C1 segment of cervical spinal cord (tissue), 14 donors: ENCODE measurements at places on chromosomes 16 and 17.

DNA sequence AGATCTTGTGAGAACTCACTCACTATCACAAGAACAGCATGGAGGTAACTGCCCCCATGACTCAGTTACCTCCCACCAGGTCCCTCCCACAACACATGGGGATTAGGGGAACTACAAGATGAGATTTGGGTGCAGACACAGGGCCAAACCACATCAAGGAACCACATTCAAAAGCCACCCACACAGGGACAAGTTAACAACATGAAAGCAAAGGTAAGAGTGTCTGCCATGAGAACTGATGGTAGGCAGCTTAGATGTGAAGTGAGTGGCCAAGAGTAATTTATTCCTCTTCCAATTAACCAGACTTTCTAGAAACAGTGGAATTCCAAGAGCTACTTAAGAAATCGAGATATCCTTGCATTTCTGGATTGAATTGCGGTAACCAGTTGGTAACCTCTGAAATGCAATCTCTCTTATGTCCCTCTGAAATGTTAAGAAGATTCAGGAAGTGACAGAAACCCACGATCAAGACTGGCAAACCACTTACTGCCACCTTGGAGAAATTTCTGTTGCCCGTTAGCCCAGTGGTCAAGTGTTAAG lies 167.4 kb upstream of the CACNG5 start:
- no peak for DNase-seq

GRCh38 chr17:49872754-49873377 lies 25.0 kb upstream of the TAC4 start:
- DNase-seq = no peak

- no peak for DNase-seq
Measured at GRCh38 chr17:41496803-41497484, 7.2 kb upstream of the KRT36 start.

- no peak for DNase-seq
Measured at GRCh38 chr17:37677021-37677420, 33.8 kb upstream of the DDX52 start.

DNA sequence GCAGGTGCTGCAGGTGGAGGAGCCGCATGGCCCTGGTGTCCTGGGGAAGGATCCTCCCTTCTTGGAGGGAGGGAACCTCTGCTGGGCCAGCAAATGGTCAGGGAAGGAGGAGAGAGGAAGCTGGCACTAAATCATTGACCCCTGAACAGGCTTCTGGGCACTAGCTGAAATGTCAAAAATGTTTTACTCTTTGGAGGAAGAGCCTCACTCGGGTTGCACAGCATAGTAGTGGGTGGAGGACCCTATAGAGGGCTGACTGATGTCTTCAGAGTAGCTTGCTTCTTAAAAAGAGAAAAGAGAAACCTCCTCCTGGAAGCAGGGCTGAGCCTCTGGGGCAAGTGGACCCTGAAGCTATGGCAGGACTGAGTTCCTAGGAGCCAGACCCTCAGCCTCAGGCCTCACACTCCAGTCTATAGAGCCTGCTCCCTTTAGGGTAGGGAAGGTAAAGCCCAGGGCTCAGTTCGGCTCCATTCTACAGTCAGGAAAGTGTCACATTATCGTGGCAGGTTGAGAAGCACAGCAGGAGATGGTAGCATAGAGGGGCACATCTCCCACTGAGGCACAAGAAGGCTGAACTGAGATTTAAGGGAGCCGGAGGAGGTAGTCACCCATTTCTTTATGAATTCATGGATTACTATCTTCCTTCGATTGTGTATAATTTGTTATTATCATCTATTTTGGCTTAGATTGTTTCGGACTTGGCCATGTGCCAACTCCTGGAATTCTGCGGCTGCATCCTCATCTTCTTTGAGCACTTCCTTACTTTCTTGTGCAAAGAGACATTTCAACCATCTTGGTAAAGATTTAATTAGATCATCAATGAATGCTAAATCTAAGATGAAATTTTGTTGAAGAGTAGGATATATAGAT lies 7.3 kb upstream of the CUEDC1 start:
- DNase-seq = no peak

DNA sequence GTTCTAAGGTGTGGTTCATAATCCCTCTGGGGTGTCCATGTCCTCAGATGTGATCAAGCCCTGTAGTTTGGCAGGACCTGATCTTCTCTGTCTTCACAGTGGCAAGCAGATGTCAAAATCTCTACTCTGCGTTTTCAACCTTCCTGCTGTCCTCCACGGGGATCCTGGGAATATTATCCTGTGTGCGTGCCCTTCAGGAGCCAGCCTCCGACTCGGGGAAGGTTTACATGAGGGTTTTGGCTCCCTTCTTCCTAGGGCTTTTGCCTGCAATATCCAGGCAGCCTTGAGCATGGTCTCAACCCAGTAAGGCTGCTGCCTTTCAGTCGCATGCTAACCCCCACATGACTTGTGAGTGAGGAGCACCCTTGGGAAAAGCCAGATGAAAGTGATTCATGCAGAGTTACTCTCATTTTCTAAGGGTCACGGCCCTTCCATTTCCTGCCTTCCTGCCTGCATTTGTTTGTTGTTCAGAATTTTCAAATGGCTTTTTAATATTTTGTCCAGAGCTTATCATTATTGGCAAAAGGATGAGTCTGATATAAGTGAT lies 202.2 kb upstream of the CHMP6 start:
- no peak for DNase-seq

GRCh38 chr17:78356101-78356713 lies 3.7 kb downstream of the SOCS3 start:
- no peak for DNase-seq

DNA sequence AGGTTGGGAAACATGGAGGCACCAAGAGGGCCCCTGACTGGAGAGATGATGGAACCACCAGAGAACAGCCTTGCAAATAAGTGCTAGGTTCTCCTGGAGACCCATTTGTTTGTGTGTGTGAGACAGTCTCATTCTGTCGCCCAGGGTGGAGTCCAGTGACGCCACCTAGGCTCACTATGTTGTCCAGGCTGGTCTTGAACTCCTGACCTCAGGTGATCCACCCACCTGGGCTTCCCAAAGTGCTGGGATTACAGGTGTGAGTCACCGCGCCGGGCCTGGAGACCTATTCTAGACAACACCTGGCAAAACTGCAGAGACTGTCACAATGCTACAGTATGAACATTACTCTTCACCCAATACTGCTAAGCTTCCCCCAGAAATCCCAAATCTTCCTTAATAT lies 1.5 kb downstream of the NPLOC4 start:
- DNase-seq = no peak

DNA sequence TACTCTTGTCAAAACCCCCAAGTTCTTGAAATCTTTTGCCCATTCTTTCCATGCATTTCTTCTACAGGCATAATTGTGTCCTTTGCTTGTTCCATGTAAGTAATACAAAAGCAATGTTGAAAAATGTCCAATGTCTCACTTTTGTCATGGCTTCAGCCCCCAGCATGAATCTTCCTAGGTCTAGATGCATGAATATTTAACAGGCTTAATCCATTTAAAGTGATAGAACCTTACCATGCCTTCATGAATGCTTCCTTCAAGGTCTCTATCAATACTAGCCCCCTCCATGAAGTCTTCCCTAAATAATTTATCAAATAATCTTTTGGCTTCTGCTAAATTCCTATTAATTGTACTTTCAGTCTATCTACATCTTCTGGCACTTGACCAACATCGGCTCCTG lies 46.1 kb upstream of the ANKFY1 start:
- no peak for DNase-seq

DNA sequence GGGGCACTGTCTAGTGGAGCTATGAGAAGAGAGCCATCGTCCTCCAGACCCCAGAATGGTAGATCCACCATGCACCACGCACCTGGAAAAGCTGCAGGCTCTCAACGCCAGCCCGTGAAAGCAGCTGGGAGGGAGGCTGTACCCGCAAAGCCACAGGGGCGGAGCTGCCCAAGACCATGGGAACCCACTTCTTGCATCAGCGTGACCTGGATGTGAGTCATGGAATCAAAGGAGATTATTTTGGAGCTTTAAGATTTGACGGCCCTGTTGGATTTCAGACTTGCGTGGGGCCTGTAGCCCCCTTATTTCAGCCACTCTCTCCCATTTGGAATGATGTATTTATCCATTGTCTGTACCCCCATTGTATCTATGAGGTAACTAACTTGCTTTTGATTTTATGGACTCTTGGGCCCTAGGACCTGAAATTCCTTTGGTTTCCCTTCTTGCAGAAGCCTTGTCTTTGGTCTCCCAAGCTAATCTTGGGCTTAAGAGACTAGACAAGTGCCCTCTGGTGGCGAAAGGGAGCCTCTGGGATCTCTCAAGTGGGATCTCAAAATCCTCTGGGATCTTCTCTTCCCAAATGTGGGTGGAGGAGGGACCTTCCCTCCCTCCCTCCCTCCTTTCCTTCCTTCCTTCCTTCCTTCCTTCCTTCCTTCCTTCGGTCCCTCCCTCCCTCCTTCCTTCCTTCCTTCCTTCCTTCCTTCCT lies 58.2 kb upstream of the HAPSTR1 start:
- DNase-seq = no peak

GRCh38 chr16:11359370-11359769 lies 14.1 kb downstream of the RMI2 start:
- no peak for DNase-seq

DNA sequence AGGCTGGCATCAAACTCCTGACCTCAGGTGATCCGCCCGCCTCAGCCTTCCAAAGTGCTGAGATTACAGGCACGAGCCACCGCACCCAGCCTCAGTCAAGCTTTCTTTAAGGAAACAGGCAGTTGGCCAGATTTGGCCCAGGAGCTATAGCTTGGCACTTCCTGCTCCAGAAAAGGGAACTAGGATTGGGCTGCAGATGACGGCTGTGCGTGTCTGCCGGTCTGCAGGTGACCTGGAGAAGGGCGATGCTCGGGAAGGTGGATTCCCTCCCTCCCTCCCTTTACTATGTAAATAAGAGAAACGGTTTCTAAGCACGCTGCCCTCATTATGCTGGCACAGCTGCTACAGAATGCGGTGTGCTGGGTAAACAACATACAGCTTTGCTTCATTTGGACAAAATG lies 215.9 kb downstream of the RPTOR start:
- peak; percentile 13 for DNase-seq

- no peak for DNase-seq
Measured at GRCh38 chr16:27762441-27762840, 212.5 kb downstream of the KATNIP start.

GRCh38 chr17:72953621-72954020 lies 138.9 kb downstream of the SLC39A11 start:
- no peak for DNase-seq

DNA sequence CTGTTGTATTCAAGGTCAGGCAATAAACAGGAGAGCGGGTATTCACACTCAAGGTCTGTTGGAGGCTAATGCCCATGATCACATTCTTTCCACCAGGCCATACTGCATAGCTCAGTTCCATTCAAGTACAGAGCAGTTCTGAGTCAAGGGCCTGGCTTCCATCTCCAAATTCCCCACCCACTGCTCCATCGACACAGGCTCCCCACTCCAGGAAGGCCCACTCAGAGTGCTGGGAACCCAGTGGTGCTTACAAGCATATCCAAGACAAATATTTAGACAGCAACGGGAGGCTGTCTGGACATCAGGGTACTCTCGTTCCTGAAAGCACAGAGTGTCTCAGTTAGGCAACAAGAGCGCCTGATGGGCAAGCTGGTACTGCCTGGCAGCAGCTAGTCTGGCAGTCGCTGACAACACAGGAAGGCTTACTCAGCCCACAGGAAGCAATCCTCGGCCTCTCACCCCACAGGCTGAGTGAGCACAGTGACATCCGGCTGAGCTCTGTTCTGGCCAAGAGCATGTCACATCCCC lies 40.9 kb downstream of the RFFL start:
- peak; percentile 76 for DNase-seq
